Activated CD4-positive, alpha-beta T cell treated with anti-CD3 and anti-CD28 coated beads for 4 hours (primary cell): ENCODE measurements at places on chromosomes 6 and 20.

GRCh38 chr6:145756170-145756662, 20.9 kb upstream of the EPM2A start:
- DNase-seq = no peak

- DNase-seq = no peak
Observed at GRCh38 chr6:142698751-142699150, 246.2 kb downstream of the HIVEP2 start.

DNA sequence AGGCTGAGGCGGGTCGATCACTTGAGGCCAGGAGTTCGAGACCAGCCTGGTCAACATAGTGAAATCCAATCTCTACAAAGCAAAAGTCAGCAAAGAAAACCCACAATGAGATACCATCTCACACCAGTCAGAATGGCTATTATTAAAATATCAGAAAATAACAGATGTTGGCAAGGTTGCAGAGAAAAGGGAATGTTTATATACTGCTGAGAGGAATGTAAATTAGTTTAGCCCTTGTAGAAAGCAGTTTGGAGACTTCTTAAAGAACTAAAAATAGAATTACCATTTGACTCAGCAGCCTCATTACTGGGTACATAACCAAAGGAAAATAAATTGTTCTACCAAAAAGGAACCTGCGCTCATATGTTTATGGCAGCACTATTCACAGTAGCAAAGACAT, 16.7 kb upstream of the GCM1 start:
- no peak for DNase-seq

DNA sequence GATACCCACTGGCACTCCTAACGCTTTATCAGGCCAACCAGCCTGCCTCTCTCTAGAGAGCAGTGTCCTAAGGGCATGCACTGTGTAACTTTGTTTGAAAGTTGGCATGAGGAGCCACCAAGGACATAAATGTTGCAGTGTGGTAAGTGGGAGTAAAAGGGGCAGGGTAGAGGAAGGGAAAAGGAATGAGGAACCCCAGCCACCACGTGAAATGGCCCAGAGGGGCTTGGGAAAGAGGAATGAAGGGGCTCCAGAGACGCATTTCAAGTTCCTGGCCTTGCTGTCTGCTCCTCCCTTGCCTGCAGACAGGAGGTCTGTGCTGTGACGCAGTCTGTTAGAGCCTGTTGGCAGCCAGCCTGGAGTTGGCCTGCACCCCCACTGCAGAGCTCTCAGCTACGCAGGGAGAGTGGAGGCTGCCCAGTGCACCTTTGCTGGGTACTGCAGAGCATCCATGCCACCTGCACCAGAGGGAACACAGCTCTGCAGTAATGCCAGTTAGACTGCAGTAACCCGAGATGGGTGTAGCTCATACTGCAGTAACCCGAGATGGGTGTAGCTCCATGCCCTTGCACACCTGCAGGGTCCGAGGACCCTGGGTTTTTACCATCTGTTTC, 86.8 kb upstream of the SNAP25 start:
- DNase-seq = no peak

DNA sequence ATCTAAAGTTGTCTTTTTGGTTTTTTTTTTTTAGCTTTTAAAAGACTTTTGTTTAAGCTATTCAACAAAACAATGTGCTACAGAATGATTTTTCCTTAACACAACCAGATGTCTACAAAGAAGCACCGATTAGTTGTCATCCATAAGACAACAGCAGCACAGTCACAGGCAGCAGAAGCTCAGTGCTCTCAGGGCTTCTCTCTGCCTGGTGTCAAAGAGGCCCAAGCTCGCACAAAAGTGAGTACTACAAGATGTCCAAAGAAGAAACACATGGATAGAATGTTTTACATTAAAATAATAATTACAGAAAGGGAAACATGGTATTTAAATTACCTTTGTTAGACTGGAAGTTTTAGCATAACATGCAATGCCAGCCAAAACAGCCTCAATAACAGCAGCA, 81.6 kb downstream of the DNAAF9 start:
- no peak for DNase-seq

DNA sequence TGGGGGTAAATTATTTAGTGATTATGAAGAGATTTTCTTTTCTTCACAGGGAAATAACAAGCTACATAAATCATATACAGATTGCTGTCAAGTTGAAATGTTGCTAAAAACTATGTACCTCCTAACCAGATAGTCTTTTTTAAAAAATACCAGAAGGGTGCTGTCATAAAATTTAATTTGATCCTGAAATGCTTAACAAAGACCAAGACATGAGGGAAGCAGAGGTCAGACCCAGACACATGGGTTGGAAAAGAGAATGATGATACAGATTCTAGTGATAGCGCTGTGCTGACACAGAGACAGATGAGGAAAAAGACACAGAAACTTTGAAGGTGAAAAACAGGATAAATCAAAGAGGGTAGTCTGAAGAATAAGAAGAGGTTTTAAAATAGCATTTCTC, 573.1 kb downstream of the HACE1 start:
- no peak for DNase-seq

- no peak for DNase-seq
Observed at GRCh38 chr6:133835901-133836300, 53.0 kb upstream of the TCF21 start.
